Ascending aorta (tissue), 2 donors: ENCODE measurements at places on chromosomes 12 and 14. TPM values are rescaled to one million over a fixed set of nuclear protein-coding genes. Genes with fewer than 3 reads are reported as not detected.

DNA sequence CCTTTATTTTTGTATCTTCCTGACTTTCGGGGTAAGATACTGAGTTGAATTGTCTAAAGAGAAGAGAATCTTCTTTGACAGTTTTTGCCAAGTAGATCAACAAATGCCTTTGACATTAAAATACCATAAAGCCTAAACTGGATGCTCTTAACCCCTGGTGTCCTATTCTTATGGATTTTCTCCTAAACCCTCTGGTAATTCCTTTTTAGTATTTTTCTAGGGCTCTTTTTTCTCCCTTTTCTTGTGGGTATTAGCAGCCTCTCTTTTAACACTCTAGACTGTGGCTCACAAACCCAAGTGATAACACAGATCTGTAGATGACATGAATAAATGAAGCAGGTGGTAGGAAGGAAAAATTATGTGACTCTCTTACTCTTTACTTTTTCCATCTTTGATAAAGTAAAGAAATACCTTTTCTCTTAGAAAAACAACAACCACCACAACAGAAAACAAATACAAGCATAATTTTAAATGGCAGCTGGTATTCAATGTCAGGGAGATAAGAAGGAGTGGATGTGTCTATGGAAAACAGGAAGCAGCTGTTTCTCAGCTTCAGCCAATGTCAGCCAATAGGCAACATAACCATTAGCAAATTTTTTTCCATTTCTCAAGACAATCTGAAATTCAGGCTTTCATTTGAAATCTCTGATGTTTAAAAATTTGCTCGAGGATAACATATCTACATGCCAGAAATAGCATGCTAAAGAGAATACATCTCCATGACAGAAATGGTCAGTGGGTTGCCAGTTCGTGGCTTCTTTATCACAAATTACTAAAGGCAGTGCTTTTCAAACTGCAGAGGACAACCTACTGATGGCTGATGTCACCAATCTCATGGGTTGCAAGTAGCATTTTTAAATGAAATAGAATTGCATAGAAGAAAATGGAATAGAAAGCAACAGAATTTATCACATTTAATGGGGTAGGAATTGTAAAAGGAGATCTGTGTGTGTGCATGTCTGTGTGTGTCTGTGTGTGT lies 123.1 kb upstream of the KRR1 start:
- no peak for DNase-seq

PTPRB gene
- 49.5 TPM for total RNA-seq

C1R gene
- 1,046 TPM for total RNA-seq

TMEM233 gene
- total RNA-seq: not detected

- no peak for DNase-seq
Observed at GRCh38 chr12:105740970-105741725, 397.6 kb downstream of the NUAK1 start.

DNA sequence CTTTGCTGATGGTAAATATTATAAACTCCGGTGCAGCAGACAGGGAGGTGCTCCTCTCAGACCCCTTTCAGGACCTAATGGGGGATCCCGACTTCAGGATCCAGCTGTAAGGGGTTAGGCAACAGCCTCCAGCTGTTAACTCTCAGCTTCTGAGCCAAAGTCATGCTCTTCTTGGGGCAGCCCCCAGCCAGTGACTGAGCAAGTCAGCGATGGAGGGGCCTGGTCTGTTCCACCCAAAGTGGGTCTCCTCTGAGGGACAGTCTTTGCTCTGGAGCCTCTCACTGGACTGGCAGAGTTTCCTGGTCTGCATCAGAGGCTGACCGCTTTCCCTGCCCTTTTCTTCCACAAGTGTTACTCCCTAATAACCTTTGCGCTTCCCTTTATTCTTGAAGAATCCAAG lies 184.2 kb upstream of the DIO3 start:
- no peak for DNase-seq

NUBPL gene
- total RNA-seq: 1.7 TPM

DNA sequence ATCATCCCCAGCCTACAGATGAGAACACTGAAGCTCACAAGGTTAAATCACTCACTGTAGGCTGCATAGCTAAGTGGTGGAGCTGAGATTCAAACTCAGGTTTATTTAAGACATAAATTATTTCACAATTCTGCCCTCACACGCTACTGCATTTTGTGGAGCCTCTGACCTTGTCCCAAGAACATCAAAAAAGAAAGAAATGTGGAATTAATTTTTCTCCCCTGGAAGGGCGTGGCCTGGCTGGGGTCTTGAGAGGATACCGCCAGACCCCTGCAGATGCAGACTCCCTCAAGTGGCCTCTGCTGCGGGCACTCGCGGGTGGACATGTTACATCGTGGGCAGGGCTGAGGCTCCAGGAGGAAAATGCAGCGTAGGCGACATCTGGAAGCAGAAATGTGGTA lies 40.6 kb downstream of the LTBP2 start:
- peak; percentile 85 for DNase-seq

RILPL2 gene
- total RNA-seq: 7.2 TPM

- DNase-seq: no peak
Observed at GRCh38 chr12:98227162-98227561, 288.2 kb upstream of the TMPO start.

SUOX gene
- total RNA-seq: 5.4 TPM

PPP4R4 gene
- total RNA-seq: not detected

PYM1 gene
- total RNA-seq: 83.7 TPM

DNA sequence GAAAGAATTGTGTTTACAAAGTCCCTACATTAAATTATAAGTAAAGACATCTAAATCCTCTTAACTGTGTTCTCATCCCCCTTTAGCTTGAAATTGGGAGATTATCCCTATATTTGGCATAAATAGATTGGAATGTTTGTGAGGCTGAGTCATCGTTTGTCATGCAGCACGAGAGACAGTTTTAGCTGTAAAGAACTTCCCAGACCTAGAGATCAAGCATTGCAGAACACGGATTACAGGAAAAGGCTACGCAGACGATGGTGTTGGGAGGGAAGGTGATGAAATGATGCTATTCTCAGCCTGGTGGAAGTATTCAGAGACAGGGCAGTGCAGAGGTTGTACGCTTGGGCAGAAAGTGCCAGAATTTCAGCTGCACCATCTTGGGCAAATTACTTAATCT lies 93.8 kb downstream of the PTPRB start:
- DNase-seq: no peak

SLC7A8 gene
- 59.9 TPM for total RNA-seq

- DNase-seq: no peak
Observed at GRCh38 chr12:14249368-14249767, 116.1 kb upstream of the ATF7IP start.

- no peak for DNase-seq
Observed at GRCh38 chr14:102781063-102781462, 3.8 kb downstream of the TRAF3 start.

CBLN3 gene
- 2.2 TPM for total RNA-seq

DNA sequence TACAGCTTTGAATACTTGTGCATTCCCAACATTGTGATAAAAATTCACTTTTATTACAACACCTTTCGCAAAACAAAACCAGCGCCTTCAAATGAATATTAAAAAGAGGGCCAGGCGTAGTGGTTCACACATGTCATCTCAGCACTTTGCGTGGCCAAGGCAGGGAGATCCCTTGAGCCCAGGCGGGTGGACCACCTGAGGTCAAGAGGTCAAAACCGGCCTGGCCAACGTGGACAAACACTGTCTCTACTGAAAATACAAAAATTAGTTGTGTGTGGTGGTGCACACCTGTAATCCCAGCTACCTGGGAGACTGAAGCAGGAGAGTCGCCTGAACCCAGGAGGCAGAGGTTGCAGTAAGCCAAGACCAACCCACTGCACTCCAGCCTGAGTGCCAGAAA lies 42.8 kb downstream of the HNRNPC start:
- DNase-seq: no peak

DNA sequence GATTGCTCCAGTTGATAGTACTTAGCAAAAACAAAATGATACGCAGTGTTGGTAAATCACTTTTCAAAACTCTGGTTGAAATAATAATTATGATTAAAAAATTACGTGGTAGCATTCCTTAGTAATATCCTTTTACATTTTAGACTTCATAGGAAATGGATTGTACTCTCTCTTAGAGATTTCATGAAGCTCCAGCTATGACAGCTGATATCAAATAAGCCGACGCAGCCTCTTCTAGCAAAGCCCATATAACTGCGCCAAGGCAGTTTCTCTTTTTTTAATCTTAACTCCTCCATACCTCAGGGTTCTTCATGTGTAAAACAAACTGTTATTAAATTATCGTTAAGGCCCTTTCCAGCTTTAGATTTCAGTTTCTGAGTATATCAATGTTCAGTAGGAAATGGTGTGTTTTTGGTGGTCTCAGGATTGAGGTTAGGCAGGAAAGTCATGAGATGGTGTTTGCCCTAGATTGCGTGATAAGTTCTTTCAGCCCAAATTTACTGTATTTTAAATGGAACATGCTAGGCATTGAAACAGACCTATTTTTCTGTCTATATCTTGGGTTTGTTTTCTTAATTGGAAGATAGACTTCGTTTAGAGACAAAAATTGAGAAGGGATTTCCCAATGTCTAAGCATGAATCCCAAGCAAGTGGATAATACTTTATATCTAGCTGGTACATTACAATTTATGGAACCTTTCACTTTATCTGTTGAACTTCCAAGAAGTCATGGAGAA lies 902 bp upstream of the CFL2 start:
- no peak for DNase-seq

DNA sequence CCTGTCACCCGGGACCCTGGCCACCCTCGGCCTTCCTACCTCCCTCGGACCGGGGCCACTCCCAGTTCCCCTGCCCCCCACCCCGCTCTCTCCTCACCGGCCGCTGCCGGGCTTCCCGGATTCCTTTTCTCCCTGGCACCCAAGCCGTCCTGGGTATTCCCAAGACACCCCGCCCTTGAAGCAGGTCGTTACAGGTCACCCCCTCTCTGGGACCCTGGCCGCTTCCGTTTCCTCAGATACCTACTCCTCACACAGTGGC lies 493 bp downstream of the NUMB start:
- DNase-seq: no peak

DEPDC4 gene
- not detected for total RNA-seq

C3AR1 gene
- 2.0 TPM for total RNA-seq

GRCh38 chr12:122909442-122910288 lies 13.7 kb upstream of the VPS37B start:
- DNase-seq: no peak

RND1 gene
- total RNA-seq: 0.85 TPM

UNC79 gene
- total RNA-seq: not detected

AQP2 gene
- total RNA-seq: not detected

DNA sequence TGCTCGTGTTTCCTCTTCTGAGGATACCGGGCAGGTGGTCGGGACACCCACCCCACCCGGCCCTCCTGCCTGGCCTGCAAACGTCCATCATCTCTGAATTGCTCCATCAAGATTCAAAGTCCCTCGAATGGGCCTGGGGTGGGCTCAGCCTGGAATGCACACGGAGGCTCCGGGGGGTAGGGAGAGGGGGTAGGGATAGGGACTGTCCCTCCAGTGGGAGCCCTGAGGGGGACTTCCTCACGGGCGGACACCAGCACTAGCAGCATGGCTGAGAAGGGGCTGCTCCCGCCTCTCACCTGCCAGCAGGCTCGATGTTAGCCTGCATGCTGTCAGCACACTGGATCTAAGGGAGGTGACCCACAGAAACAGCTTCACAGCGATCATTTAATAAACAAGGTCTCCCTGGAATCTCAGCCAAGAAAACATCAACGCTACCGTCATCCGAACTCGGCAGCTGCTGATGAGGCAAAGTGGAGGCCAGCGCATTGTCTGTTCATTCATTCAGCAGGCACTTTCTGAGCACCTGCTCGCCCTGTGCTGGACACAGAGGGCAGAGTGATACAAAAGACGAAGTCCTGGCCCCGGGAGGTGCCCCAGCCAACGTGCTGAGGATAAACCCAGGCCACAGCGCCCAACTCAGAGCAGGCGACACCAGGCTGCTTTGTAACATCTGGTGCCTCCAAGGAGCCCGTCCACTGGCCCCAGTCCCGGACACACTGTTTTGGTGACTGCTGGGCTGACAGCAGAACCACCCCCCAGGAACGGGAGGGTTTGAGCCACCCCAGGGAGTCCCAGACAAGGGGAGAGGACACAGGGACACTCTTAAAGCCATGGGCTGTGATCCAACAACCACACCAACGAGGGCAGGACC lies 6.3 kb downstream of the TMEM179 start:
- DNase-seq: no peak

GRCh38 chr12:89173096-89173495 lies 179.2 kb downstream of the DUSP6 start:
- no peak for DNase-seq

DNA sequence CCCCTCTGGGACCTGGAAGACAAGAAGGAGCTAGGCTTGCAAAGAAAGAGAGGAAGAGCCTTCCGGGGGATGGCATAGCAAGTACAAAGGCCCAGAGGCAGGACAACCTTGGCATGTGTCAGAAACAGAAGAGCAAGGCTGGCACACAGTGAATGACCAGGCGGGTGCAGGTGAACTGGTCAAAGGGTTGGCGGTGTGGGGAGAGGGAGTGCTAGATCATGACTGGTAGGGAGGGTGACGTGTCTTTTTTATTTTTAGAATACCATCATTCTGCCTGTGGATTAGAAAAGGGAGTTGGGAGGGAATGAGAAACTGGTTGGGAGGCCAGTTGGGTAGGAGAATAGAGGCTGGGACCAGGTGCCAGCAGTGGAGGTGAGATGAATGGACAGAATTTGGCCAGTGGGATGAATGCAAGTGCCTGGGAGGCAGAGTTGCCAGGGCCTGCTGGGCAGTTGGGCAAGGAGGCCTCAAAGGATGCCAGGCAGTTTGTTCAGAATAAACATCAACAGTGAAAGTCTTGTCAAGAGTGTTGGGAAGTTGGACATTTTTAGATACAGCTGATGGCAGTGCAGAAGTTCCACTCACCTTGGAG lies 168.3 kb downstream of the CACNA1C start:
- no peak for DNase-seq

- DNase-seq: no peak
Observed at GRCh38 chr14:73742520-73743238, 28.5 kb upstream of the PNMA1 start.

GRCh38 chr14:41986083-41986645 lies 379.5 kb downstream of the LRFN5 start:
- no peak for DNase-seq

- no peak for DNase-seq
Observed at GRCh38 chr12:8913702-8914032, 642 bp upstream of the PHC1 start.

GALNT6 gene
- total RNA-seq: 67.2 TPM

GRCh38 chr12:3041558-3042164 lies 35.5 kb upstream of the TSPAN9 start:
- DNase-seq: no peak

GLS2 gene
- total RNA-seq: not detected

GCH1 gene
- 3.2 TPM for total RNA-seq

DNA sequence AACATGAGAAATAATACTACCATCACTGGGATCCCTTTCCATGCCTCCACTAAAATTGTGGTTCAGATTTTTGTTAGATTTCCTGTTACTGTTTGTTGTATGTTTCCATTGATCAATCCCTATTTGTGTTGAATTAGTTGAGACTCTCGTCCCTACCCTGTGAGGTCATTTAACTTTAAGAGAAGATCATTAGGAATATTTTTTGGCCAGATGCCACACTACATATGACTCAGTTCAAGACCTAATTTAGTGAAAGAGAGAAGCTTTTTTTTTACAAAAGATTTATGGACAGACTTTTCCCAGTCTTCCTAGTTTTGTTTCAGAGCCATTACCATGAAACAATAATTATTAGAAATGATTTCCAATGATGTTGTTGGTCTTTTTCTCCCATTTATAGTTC lies 35.5 kb downstream of the CPSF6 start:
- no peak for DNase-seq
